K562 (cell line): ENCODE measurements at places on chromosomes 16 and 17. TPM values are rescaled to one million over a fixed set of nuclear protein-coding genes. Genes with fewer than 3 reads are reported as not detected.

The CCL1 gene
- not detected in 2 replicates for total RNA-seq

The LITAFD gene
- total RNA-seq = not detected in 2 replicates

The PGAP3 gene
- total RNA-seq = 7.5 and 9.4 TPM in 2 replicates

The TTYH2 gene
- total RNA-seq = 1.1 and 1.6 TPM in 2 replicates

The NUDT16L1 gene
- total RNA-seq = 33.1 and 34.9 TPM in 2 replicates

The ALDH3A2 gene
- 0.67 and 0.78 TPM in 2 replicates for total RNA-seq

The MYO15A gene
- 0.18 and 0.47 TPM in 2 replicates for total RNA-seq

The HSD17B2 gene
- total RNA-seq = not detected in 2 replicates

The CCL16 gene
- not detected in 2 replicates for total RNA-seq

The ZSCAN10 gene
- 0.16 and 0.22 TPM in 2 replicates for total RNA-seq

The KRTAP1-5 gene
- not detected in 2 replicates for total RNA-seq

The CD7 gene
- total RNA-seq = 0.18 and 0.35 TPM in 2 replicates

The MT1X gene
- total RNA-seq = 7.6 and 8.3 TPM in 2 replicates
